ENCODE measurements at places on chromosomes 2 and 18. TPM values are rescaled to one million over a fixed set of nuclear protein-coding genes. Genes with fewer than 3 reads are reported as not detected.

GRCh38 chr2:218075975-218076811 is 7.1 kb downstream of the RUFY4 start:
- peak; percentile 59 for DNase-seq

DNA sequence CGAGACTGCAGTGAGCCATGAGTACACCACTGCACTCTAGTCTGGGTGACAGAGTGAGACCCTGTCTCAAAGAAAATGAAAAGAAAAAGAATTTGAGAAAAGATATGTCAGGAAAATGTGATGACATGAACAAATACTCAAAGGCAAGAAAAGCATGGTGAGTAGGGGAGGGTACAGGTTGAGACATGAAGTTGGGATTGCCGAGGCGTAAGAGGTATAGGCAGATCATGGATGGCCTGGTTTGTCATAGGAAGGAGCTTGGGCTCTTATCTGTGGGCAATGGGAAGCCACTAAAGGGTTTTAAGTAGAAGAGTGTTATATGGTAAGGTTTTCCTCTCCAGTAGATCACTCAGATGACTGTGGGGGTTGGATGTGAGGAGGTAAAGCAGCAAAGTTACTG is 32.3 kb downstream of the SPAST start:
- DNase-seq: no peak

DNA sequence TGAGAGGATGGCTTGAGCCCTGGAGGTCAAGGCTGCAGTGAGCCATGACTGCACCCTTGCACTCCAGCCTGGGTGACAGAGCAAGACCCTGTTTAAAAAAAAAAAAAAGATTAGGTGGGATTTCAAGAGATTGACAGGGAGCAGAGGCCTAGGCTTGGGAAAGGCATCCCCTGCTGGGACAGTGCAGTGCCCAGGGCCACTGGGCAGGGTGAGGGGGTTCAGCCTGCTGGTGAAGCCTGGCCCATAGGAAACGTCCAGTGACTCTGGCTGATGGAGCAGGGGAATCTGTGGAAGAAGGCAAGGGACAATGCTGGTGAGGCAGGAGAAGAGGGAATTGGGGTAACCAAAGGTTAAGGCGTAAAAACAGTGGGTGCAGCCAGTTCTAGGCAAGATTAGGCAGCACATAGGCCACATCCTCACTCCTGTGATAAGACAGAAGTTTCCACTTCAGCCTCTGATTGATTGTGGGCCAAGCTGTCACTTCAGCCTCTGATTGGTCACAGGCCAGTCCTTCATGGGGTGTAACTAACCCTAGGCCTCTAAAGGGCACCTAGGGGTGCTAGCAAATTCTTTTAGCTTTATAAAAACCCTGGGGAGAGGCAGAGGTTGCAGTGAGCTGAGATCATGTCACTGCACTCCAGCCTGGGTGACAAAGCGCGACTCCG is 128.6 kb downstream of the MSH2 start:
- no peak for DNase-seq

- no peak for DNase-seq
Measured at GRCh38 chr2:8511868-8512612, 169.8 kb upstream of the ID2 start.

DNA sequence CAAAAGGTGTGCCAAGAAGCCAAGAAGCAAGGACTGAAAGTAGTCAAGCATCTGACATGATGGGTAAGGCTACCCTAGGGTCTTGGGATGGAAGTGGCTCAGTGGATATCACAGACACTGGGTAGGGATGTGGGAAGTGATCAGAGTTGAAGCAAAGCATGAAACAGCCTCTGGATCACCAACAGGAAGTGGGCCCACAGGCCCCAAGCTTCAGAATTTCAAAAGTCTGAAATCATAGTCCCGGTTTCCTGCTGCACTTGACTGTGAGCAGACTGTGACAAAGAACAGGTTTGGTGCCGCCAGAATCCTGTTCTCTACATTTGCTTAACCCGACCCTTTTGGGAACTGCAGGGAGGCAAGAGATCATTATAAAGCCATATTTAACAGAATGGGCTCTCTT is 57.4 kb downstream of the SP100 start:
- DNase-seq: no peak

DNA sequence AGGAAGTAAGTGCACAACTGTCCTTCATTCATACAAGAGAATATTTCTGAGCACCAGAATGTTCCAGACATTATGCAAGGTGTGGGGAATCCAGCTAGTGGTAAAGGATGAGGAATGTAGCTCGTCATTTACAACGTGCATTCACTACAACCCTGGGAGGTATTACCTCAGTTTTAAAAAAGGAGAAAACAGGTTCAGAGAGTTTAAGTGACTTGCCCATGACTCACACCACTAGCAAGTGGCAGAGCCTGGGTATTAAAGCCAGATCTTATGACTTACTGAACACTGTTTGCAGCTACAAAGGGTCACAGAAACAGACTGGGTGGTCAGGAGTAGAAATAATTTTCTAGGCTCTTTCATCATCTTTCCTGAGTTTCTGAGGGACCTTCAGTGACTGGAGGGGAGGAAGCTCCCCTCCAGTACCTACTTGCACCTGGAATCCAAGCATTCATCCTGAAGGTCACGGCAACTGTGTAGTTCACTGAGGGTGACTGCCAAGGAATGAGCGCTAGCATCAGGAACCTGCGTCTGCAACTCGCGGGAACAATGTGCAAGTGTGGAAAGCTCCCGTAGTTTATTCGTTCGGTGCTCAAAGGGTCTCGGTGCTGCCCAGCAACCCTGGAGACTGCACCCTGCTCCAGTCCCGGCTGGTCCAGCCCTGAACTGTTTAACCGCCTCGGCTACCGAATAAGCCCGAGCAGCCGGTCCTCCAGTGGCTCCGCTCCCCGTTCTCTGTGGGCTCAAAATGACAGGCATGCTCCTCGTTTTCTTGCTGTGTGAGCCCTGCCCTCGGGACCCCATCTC is 647 bp downstream of the CCDC121 start:
- DNase-seq: peak; percentile 85

- no peak for DNase-seq
Measured at GRCh38 chr2:37849911-37850310, 75.2 kb upstream of the RMDN2 start.

DNA sequence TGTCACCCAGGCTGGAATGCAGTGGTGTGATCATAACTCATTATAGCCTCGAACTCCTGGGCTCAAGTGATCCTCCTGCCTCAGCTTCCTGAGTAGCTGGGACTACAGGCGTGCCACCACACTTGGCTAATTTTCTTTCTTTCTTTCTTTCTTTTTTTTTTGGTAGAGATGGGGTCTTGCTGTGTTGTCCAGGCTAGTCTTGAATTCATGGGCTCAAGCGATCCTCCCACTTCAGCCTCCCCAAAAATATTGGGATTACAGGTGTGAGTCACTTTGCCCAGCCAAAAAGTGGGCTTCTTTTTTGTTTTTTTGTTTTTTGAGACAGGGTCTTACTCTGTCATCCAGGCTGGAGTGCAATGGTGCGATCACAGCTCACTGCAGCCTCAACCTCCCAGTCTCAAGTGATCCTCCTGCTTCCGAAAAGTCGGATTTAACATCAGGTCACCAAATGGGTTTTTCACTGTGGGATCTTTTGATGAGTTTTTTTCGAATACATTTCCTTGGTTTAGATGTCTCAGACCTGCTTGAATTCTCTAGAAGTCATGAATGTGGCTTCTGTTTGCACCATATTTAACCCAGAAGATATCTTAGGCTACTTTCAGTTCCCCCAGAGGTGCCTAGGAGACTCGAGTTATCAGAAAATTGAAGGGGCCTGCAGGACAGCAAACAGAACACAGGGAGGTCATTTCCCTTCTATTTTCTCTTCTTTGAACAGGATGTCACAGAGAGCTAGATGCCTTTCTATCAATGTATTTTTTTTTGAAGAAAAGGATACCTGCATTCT is 8.9 kb downstream of the RAB31 start:
- DNase-seq: peak; percentile 8

DNA sequence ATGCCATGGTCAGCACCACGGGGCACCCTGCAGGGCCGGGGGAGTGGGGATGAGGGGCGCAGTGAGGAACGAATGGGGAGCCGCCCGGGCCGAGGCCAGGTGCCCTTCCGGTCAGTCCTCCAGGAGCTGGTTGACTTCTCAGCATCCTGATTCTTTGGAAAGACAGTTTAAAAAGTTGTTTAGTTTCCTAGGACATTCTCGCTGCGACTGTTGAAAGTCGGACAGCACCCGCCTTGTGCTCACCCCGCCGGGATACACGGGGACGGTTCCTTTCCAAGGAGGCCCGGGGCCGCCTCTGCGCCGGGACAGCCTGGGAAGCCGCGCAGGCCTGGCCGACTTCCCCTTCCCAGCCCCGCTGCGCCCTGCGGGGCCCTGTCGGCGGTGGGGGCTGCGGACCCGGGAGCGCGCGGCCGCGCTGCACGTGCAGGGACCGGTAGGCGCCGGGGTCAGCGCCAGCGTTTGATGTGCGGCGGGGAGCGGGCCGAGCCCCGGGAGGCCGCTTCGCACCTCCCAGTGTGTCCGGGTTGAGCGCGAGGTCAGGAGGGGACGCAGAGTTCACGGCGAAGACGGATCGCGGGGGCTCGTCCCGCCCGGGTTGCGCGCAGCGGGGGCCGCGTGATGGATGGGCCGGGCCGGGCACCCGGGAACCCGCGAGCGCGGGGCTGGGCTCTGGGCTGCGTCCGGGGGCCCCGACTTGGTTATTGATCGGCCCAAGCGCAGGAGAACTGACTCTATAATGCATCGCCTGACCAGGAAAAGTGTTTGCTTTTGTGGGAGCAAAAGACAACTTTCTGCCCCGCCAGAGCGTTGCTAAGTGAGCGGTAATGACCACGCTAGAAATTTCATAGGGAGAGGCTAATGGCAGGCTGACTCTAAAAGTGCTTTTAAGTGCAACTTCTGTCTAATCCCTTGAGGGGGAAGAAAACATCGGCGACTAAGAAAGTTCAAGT is 28.0 kb upstream of the SMIM21 start:
- DNase-seq: no peak

DNA sequence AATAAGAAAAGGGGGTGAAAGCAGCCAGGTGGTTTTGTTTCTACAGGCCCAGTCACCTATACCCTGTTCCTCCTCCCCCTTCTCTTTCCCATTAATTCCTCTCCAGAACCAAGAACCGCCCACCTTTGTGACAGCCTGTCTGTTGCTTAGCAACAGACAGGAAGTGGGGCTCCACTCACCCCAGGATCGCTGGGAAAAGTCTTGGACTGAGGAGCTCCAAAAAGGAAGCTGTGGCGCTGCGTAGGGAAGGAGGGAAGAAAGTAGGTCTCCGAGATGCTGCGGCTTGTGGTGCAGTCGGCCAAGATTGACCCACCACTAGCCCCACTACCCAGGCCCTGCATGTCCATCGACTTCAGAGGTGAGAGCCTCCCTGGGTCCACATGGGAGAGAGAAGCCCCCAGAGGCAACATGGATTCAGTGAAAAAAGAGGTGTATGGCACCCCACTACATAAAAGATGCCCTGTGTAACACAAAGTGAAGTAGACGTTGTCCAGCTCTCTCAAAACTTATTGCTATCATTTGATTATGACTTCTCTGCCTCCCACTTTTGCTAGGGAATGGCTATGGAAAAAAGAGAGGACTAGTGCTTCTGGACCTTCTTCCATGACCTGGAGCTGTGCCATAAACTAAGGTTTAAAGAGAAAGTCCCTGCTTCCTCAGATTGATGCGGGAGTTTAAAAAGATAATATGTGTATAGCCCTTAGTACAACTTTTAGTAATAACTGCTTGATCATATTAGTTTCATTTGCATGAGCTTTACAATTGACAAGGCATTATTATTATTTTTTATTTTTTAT is at the start of gene FER1L5:
TSS of gene FER1L5 (plus strand) at position 201 of the 797 bp plus-strand sequence. CDS start at position 274, 73 bp downstream.
- DNase-seq: no peak

DNA sequence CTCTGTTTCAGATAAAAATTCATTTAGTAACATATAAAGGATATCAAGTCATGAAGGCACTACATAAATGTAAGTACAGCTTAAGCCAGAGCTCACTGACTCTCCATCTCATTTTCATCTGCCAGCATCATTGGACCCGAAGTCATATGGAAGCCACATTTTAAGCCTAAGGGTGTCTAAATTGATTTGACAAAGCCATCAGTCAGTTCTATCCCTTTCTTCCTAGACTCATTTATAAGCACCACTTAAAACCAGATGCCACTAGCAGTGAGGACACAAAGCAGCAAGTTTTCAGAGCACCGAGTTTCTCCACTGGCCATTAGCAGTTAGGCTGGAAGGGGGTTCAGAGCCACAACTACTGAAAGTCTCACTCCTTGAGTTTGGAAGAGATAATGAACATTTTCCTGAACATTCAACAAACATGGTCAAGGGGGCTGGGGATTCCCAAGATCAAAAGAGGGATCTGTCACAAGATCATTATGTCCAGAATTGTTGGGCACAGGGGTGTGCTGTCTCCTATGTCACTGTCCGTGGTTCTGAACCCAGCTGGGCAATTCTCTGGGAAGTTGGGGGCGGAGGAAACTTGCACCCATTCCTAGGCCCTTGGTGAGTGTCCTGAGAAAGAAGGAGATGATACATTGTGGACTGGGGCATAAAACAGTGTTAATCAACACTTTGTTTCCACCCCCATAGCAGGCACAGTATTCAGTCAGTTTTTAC is 158.5 kb upstream of the LMAN1 start:
- no peak for DNase-seq

- DNase-seq: no peak
Measured at GRCh38 chr18:55744206-55744605, 156.2 kb upstream of the TCF4 start.

DNA sequence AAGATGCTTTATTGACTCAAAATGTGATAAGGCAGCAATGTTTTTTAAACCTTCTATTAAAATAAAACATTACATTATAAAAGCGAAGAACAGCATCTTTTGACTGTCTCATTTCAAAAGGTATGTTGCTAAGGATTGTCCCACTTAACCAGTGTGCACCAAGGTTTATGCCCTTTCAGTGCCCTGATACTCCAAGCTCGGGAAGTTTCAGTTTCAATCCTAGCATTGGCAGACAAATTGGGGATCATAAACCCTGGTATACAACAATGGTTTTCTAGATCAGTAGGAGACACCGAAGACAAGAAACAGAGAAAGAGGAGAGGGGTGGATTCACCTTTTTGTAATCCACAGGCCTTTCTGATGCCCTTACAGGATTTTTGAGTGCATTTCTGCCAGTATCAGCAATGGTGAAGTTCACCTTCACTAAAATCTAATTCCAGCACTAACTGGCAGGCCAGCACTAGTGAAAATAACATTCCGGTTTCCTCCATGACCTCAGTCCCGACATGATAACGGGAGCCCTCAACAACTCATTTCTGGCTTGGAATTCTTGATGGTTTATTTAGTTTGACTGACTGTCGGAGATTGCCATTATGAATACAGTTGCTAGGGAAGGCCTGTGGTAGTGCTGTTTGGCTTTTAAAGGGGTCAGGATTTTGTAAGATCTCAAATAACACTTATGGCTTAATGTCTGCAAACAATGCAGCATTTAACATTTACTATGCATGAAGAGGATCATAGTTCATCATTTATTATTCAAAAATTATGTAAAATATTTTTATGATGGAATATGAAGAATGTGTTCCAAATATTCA is 33.3 kb upstream of the FIGN start:
- no peak for DNase-seq

- DNase-seq: no peak
Measured at GRCh38 chr2:165016772-165017411, 61.6 kb upstream of the SLC38A11 start.

- DNase-seq: peak; percentile 54
Measured at GRCh38 chr2:71863396-71863795, 284.3 kb downstream of the CYP26B1 start.

GRCh38 chr2:120939595-120940318 is 204.1 kb downstream of the GLI2 start:
- DNase-seq: no peak

The IL1RL1 gene
- 5.8 TPM for total RNA-seq

The TSPYL6 gene
- total RNA-seq: not detected

The LRRTM4 gene
- total RNA-seq: not detected

The ACTR2 gene
- 58.7 TPM for total RNA-seq

The PRKAG3 gene
- total RNA-seq: not detected

The ACADL gene
- total RNA-seq: 4.3 TPM

The SNED1 gene
- 17.3 TPM for total RNA-seq

The MOCOS gene
- 6.2 TPM for total RNA-seq

Measured in lower leg skin (tissue), 4 donors.